ENCODE measurements at places on chromosomes 16 and 17. TPM values are rescaled to one million over a fixed set of nuclear protein-coding genes. Genes with fewer than 3 reads are reported as not detected.

The DUS1L gene
- total RNA-seq = 113 TPM

The EME1 gene
- 16.2 TPM for total RNA-seq

The C16orf96 gene
- 0.16 TPM for total RNA-seq

The CCL18 gene
- total RNA-seq = not detected

The ARL5C gene
- total RNA-seq = not detected

The CDT1 gene
- total RNA-seq = 95.3 TPM

The NXN gene
- 1.0 TPM for total RNA-seq

The CIBAR2 gene
- not detected for total RNA-seq

Data from T-helper 2 cell treated with Interferon-gamma antibody and Interleukin-4, amounts not matched to agents 100 ng/mL and 5 ng/mL, for 36 hours (primary cell).